Mucosa of descending colon (tissue), 3 donors: ENCODE measurements at places on chromosomes 6 and 20. TPM values are rescaled to one million over a fixed set of nuclear protein-coding genes. Genes with fewer than 3 reads are reported as not detected.

The PRPH2 gene
- total RNA-seq, result 3.5 TPM

The RCAN2 gene
- 5.1 TPM for total RNA-seq

The EDN3 gene
- 34.3 TPM for total RNA-seq

The MUCL3 gene
- not detected for total RNA-seq

The MYMX gene
- total RNA-seq, result not detected

The TEAD3 gene
- total RNA-seq, result 98.0 TPM

- no peak for DNase-seq
These were observed 191.7 kb upstream of the BTBD3 start for GRCh38 chr20:11726026-11726425.

GRCh38 chr20:37362821-37363220 lies 16.9 kb downstream of the SRC start:
- no peak for DNase-seq

GRCh38 chr6:78770765-78771164 lies 96.6 kb upstream of the IRAK1BP1 start:
- DNase-seq, result no peak

DNA sequence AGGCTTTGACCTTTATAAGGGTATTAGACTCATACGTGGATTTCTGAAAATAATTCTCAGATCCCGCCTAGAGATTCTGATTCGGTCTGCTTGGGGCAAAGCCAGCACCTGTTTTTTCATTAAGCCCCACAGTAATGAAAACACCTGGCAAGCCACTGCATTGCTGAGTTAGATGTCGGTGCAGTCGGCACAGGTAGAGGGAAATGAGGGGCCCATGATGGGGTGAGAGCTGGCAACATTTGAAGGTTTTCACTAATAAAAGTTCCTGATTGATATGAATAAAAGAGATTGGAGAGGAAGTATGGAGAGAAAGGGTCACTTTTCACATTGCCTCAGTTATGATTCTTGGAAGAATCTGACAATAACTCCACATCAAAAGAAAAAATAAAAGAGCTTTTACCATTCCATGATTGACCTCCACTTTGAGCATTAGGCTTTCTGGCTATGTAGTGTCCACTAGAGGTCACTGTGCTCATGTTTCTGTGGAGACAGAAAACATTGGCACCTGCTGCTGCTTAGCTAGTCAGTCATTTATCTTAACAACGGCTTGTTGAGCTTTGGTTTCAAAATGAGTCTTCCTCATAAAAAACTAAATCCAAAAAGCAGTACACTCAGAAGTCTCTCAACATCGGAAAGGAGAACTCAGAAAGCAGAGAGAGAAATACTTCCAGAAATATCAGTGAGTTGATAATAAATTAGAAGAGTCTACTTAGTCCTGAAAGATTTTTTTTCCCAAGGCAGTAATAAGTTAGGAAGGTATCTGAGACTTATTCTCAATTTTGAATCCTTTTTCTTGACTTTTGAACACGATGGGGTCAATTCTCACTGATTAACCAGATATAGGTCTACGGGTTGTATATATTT lies 53.3 kb upstream of the KLHL31 start:
- DNase-seq, result no peak

DNA sequence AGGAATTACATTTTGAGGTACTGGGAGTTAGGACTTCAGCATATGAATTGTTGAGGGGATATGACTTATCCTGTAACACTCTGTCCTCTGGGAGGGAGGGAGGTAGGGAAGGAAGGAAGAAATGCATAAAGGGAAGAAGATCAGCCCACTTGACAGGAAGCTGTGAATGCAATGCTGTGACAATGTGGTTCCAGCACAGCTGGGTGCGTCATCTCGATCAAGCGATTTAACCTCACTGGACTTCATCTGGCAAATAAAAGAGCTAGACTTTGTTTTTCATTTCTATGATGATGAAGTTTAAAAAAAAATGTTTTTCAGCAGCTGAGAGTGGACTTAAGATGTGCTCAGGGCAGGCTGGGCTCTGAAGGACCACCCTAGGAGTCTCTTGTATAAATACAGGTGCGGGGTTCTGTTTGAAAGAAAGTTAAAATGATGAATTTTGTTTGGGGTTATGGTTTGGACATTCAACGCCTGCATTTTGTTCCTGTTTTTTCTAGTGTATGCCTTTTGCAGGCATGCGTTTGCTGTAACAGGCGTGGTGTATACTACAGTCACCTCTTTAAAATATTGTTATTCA lies 178.1 kb downstream of the RIMS1 start:
- no peak for DNase-seq
